ENCODE measurements at places on chromosomes 4 and X.
A peak's percentile ranks its signal among the peaks of the same experiment; 100 is the strongest.

GRCh38 chrX:40966213-40966820 lies 118.9 kb upstream of the USP9X start:
- DNase-seq, result no peak

DNA sequence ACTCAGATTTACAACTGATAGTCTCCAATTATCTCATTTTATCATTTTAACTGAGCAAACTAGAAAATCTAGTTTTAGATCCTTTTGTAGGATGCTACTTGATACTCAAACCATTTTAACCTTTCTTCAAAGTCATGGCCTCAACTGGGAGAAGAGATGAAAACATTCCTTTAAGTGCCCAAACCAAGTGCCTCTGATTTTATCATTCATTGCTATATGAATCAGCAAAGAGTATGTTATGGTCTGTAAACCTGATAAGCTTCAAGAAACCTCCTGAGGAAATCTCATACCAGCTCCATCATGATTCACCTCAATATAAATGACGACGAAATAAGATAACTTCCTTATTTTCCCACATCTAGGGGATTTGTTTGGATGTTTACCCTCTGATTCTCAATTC lies 119.9 kb downstream of the FAM13A start:
- DNase-seq, result no peak

DNA sequence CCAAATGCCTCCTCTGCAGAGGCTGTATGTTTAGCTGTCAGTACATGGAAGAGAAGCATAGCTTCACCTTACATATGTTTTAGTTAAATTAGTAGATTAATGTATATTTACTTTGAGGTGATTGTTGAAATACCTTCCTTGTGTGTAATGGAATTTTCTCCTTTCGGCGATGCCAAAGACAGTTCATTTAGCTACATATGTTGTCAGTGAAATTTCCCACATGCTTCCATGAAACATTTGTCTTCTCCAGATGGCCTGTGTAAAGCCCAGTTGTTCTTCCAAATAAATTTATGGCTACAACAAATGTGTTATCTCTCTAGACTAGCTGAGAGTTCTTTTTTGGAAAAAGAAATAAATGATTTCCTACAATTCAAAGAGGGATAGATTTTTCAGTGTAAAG lies 95.2 kb downstream of the GPAT3 start:
- DNase-seq, result no peak

DNA sequence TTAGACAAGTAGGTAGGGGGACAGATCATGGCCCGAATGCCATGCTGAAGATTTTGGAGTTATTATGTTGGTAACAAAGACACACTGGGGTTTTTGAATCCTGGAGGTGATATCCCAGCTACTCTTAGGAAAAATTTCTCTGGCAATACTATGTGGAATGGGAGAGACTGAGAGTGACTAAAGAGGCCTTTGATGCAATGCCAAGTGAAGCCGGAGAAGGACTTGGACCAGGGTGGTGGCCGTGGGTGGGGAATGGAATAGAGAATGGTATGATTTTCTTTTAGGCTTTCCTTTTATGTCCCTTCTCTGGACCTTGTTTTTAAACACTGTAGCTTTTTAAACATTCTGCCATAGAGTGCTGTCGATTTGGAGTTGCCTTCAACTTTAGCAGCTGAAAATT lies 141.6 kb downstream of the DCLK2 start:
- DNase-seq, result no peak

GRCh38 chr4:23355258-23355657 lies 534.6 kb downstream of the PPARGC1A start:
- no peak for DNase-seq

- no peak for DNase-seq
Measured at GRCh38 chrX:17495052-17495451, 120.1 kb downstream of the NHS start.

DNA sequence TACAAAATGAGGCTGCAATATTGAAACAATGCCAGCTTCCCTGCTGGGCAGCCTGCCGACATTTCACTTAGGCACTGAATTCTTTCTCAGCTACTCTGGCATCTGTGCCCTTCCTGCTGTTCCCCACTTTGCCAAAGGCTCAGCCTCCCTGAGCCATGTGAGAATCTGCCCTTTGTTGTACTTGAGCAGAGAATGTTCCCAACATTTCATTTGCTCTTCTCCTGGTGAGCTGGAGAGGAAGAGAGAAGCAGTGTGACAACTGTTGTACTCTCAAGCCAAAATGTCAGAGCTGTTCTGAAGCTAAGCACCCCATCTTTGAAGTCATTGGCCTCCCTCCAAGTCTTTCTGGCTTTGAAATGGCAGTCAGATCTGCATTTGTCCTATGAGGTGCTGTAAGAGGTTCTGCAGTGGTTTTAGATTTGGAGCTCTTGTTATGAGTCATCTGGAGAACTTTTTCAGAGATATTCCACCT lies 32.5 kb downstream of the LANCL3 start:
- peak; percentile 10 for DNase-seq

GRCh38 chr4:88900432-88900831 lies 156.6 kb downstream of the FAM13A start:
- no peak for DNase-seq

Data from PC-9 (cell line).